HS-5 (cell line): ENCODE measurements at places on chromosomes 2 and 18.

DNA sequence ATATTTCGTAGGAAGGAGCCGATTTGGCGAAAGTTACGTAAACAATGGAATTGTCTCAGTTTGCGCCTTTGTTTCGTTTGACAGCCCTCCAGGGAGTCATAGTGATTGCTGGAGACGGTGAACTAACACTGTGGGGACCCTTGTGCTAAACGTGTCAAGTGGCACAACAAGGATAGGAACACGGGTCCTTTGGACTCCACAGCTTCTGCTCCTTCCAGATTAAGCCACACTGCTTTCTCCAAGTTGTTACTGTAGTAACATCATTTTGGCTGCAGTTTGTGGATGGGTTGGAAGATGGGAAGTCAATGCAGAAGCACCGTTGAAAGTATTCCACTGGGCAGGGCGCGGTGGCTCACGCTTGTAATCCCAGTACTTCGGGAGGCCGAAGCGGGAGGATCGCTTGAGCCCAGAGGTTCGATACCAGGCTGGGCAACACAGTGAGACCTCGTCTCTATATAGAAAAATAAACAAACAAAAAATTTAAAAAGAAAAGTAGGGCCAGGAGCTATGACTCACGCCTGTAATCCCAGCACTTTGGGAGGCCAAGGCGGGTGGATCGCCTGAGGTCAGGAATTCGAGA, 636 bp upstream of the IMMT start:
- no peak for DNase-seq

GRCh38 chr2:207055257-207055656, 110.5 kb downstream of the KLF7 start:
- DNase-seq, result no peak

GRCh38 chr2:42051543-42052235, 3.9 kb downstream of the PKDCC start:
- no peak for DNase-seq

DNA sequence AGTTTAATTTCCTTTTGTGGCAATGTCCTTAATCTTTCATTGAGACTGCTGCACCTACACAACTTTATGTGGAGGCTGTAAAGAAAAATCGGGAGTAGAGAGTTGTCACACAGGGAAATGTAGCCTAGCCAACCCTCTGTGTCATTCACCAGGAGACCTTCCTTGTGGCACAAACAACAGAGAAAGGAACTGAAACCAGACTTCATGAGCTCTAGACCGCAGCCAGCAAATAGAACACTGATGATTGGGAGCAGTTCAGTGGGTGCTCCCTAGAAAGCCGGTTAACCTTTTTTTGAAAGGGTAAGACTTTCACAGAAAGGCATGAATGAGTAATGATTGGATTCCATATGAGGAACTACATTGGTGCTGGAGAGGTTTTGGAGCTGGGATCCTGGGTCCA, 1752.4 kb upstream of the CELF4 start:
- no peak for DNase-seq

GRCh38 chr2:36753706-36754221, 57.3 kb downstream of the VIT start:
- no peak for DNase-seq

GRCh38 chr2:14806613-14807012, 174.1 kb downstream of the LRATD1 start:
- DNase-seq, result no peak

DNA sequence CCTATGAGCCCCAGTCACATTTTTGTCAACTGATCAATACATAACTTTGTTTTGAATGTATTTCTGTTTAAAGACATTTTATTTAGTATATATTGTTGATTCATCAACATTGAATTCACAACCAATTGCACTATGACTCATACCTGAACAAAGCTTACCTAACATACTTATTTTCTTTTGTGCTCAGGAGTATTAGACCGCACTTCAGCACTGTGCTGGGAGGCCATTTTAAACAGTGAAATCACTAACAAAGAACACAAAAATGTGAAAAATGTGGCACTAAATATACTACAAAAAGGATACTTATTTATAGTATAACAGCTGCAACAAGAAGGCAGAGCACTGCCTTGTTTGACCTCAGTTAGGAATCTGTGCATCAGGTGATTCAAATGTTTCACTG, 12.4 kb upstream of the IFIH1 start:
- no peak for DNase-seq

DNA sequence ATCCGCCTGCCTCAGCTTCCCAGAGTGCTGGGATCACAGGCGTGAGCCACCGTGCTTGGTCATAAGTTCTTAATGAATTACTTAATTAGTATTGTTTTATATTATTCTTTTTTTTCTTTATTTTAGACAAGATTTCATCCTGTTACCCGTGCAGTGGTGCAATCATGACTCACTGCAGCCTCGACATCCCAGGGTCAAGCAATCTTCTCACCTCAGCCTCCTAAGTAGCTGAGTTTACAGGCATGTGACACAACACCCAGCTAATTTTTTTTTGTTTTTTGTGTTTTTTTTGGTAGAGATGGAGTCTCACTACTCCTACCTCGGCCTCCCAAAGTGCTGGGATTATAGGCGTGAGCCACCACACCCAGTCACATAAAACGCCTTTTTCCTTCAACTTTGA, 17.3 kb downstream of the C2orf42 start:
- DNase-seq, result peak; percentile 10

DNA sequence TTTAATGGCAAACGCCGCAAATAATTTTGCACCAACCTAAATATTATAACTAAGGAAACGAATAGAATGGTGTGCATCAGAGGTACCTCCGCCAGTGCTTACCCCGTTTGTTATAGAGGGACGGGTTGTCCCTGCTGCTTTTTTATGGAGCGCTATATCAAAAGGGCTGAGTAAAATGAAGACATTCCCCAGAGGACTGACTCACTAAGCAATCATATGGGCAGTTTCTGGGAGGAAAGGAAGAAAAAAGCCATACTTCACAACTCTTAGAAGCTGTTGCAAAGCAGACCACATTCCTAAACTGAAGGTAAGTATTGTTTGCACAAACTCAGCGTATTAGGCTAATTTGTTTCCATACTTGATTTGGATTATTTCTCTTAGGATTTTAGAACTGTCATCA, 12.9 kb downstream of the ID2 start:
- DNase-seq, result no peak

GRCh38 chr2:213476641-213477040, 192.4 kb downstream of the SPAG16 start:
- DNase-seq, result peak; percentile 64

- DNase-seq, result no peak
Measured at GRCh38 chr2:41994661-41995060, 53.2 kb upstream of the PKDCC start.

DNA sequence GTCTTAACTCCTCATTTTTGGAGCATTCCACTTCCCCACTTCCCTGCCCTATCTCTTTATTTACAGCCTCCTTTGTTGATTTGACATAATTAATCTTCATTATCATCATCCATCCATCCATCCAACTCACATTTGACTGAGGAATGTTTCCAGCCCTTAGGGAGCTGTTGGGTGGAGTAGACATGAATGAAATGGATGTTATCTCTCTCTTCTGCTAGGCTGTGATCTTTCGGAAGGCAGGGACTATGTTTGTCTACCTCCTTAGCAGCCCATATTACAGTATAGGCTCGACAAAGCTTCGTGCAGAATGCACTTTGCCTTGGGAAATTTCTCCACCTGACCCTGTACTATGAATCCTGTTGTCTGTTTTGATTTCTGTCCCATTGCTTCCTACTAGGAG, 7.7 kb upstream of the EFEMP1 start:
- no peak for DNase-seq

GRCh38 chr2:8169443-8169842, 512.4 kb upstream of the ID2 start:
- peak; percentile 61 for DNase-seq

DNA sequence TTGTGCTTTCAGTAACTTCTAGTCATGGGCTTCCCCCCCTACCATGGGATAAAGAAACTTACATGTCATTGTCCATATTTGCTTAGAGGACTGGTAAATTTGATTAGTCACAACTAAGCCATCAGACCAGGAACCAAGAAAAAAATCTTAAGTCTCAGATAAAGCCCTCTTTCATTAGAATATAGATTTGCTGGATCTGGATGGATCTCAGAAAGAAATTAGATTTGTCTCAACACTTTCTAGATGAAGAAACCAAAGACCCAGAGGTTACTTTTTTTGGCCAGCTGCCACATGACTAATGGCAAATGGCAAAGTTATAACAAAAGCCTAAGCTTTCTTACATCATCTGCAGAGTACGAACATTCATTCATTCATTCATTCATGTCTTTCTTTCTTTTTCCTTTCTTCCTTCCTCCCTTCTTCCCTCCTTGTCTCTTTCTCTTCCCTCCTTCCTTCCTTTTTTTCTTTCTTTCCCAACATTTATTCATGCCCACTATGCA, 60.2 kb downstream of the CDCA7 start:
- DNase-seq, result peak; percentile 49

DNA sequence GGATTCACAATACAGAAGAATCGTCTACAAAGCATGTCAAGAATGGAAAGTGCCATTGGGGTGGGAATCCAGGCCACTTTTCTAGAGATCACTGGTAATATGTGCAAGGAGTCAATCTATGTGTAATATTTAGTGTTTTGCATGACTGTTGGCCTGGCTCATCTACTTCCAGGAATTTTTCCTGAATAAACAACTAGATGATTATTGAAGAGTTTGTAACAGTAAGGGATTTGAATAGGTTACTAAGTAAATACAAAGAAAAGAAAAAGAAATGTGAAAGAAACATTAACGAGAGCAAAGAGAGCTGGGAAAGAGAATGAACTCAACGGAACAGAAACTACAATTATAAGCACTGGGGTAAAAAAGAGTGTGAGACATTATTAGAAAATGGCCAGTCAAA, 406.0 kb downstream of the TGIF1 start:
- DNase-seq, result no peak

GRCh38 chr2:14720319-14720718, 87.8 kb downstream of the LRATD1 start:
- DNase-seq, result peak; percentile 9

- DNase-seq, result no peak
Measured at GRCh38 chr2:16119741-16120140, 179.4 kb downstream of the MYCN start.

GRCh38 chr2:189900726-189901125, 116.5 kb downstream of the PMS1 start:
- no peak for DNase-seq

- no peak for DNase-seq
Measured at GRCh38 chr2:55720417-55720816, 26.8 kb upstream of the PNPT1 start.

DNA sequence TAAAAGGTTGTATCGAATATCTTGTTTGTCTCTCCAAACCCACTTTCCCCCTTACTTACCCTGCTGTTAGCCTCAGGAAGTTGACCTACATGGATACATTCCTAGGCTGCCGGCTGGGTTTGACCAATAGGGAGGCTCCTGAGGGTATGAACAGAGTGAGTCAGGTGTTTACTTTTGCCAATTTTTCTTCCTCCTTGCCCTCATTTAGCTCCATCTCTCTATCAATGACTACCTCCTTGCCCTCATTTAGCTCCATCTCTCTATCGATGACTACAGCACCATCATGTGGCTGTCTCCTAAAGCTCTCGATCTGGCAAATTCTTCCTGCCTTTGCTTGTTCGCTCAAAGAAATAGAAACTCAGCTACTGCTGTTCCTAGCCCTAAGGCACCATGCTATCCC, 571.9 kb upstream of the CRIM1 start:
- peak; percentile 40 for DNase-seq

GRCh38 chr2:129798626-129799025, 180.8 kb upstream of the RAB6C start:
- no peak for DNase-seq

- no peak for DNase-seq
Measured at GRCh38 chr18:28995319-28995718, 818.4 kb upstream of the CDH2 start.

DNA sequence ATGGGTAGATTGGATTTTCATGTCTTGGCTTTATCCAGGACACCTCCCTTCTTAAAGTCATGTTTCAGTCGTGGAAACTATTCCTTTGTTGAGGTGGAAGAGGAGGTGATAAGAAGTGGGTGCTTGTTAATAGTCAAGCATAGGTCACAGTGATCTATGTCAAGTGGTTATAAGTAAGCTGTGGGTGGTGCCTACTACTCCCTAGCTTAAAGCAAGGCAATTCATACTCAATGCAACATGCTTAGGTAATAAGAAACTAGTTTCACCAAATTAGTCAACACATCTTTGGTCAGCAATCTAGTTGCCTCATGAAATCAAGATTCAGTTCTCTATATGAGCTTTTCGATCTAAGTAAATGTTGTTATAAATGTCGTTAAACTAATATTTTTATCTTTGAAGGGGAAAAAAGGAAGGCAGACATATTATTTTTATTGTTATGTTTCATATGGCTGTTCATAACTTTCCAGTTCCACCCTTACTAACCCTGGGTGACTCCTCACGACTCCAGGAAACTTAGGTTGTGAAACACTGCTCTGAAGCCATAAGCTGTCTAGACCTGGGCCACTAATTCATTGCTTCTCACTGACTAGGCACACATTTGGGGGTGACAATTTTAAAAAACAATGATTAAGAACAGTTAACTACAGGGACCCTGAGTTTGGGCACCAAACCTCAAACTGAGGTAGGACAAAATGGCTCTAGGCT, 5.8 kb upstream of the ABCB11 start:
- DNase-seq, result no peak

DNA sequence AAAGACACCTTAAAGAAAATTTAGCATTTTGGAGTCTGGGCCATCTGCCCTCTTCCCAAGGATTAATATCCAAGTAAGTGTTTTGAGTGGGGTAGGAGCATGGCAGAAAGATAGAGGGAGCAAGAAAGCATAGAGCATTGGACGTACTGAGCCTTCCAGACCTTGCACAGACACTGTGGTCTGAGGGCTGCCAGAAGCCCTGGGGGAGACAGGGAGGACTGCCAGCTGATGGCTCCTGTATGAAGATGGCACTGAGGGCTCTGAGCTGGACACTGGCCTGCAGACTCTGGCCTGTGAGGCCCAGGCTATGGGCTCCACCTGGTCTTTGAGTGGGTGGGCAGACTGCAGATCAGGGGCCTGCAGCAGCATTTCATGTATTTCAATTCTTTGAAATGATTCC, 2.9 kb upstream of the PKDCC start:
- DNase-seq, result no peak
